ENCODE measurements at places on chromosomes 5 and 9.

DNA sequence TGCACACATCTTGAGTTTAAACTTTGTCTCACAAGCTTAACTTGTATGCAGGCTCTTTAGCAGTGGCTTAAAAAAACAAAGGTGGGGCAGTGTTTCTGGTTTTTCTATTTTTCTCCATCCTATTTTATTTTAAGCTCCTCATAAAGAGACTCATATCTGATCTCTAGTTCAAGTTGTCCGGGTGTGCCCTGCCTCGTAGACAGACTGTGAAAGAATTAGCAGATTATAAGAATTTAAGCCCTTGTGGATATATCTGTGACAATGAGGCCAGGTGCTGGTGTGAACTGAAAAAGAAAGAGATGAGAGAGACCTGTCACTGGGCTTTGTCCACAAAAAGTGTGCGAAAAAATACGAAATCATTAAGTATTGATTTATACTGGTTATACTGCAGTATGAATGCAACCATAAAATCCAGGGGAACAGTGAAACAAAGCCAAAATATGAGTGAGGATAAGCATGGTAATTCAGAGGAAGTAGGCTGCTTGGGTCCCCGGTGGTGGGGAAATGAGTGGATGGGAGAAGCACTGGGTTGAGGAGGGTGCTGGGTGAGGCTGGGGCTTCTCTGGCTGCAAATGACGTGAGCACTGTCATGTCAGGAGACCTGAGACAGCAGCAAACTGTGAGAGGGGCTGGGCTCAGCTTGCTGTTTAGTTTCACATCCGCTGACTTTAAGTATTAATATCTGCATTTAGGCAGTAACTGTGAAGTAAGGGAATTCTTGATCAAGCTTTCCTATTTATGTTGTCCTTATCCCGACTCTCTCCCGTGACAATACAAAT is 179.7 kb upstream of the ANKRD55 start:
- DNase-seq, result no peak

GRCh38 chr5:17802256-17802655 is 168.0 kb downstream of the TAF11L14 start:
- DNase-seq, result no peak

GRCh38 chr9:125513668-125514413 is 193.2 kb downstream of the MAPKAP1 start:
- no peak for DNase-seq

DNA sequence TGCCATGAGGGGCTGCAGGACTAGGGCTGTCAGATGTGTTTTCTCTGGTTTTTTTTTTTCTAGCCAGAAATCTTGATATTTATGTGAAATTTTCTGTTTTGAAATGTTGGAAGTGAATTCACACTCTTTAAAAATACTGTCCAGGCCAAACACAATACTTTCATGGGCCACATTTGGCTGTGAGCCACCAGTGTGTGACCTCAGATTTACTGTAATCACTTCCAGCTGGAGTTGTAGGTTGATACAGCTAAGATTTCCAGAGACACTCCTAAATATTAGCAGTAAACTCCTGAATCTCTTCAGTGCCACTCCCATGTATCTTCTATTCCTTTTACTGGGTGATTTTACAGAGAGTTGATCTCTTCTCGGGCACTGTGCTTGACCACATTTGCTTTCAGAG is 92.2 kb upstream of the CKMT2 start:
- DNase-seq, result no peak

GRCh38 chr5:167269146-167269545 is 1022.3 kb upstream of the WWC1 start:
- no peak for DNase-seq

DNA sequence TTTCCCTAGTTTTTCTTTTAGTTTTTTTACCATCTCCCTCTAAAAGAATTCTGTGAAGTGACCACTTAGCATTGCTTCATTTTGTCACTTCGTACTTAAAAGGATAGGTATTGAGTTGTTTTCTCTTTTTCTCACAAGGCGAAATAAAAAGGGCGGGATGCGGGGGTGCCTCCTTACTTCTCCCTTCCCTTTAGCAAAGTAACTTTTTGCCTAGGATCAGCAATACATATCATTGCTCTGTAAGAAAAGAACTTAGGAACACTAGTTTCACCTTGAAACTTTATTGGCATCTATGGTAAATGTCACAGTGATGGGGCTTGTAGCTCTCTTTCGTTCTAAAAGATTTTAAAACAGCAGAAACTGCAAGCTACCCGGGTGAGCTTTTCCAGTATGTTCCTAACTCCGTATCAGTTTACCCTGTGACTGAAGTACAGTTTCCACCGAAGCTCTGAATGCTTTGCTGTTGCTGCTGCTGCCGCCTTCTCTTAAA is 4.1 kb downstream of the PRDM6 start:
- no peak for DNase-seq
